ENCODE measurements at places on chromosomes 6 and 20.

GRCh38 chr6:29628419-29629281 is 4.3 kb downstream of the GABBR1 start:
- peak; percentile 43 for DNase-seq

DNA sequence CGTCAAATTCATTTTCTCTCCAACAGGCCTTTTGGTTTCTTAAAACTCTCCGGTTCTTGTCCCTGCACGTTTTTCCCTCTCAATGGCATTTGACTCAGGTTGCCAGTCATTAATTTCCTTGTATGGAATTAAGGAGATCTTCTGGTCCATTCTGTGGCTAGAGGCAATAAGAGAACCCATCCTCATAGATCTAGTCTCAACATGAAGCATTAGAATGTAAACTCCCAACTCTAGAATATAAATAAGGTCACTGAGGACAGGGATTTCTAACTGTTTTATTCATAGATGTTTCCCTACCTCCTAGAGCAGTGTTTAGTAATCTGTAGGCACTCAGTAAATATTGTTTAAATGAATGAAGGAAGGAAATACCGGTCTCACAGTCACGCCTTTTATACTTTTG is 185.2 kb upstream of the FLRT3 start:
- no peak for DNase-seq

- no peak for DNase-seq
These were observed at the start of gene OVOL2 for GRCh38 chr20:18057101-18057993. Gene OVOL2 (minus strand): TSS chr20:18057916. CDS start chr20:18057634, 282 bp downstream.

- DNase-seq, result no peak
These were observed 40.0 kb upstream of the SLC2A12 start for GRCh38 chr6:134092449-134092848.

GRCh38 chr6:168014428-168014827 is 17.0 kb downstream of the KIF25 start:
- no peak for DNase-seq

- no peak for DNase-seq
These were observed 637.6 kb downstream of the RNF144B start for GRCh38 chr6:19024737-19025136.

GRCh38 chr6:143652841-143653331 is 24.9 kb upstream of the PHACTR2 start:
- no peak for DNase-seq

GRCh38 chr6:13288969-13289391 is 39.4 kb downstream of the TBC1D7 start:
- no peak for DNase-seq

Measured in naive thymus-derived CD4-positive, alpha-beta T cell (primary cell).